ENCODE measurements at places on chromosomes 2 and 18.

GRCh38 chr2:147844697-147845410 is at the start of gene ACVR2A:
Gene ACVR2A (plus strand): TSS chr2:147845029. CDS start chr2:147845153, 124 bp downstream.
- DNase-seq = no peak

DNA sequence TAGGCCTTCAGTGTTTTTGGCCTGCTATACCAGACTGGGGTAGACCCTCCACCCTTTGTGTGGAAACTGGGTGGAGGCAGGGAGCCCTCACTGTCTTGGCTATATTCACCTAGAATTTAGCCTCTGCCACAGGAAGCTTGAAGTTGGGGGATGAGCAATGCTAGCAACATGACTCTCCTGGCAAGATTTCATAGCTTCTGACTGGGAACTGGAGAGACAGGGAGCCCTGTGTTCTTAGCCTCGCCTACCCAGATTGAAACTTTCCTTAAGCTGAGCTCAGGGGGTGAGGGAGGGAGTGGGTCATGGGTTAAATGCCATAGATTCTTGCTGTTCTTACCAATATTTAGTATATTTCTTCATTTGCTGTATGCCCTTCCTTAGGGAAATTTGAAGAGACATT is 46.8 kb upstream of the FAM98A start:
- no peak for DNase-seq

- DNase-seq = no peak
Measured at GRCh38 chr2:23516520-23517256, 131.7 kb downstream of the KLHL29 start.

DNA sequence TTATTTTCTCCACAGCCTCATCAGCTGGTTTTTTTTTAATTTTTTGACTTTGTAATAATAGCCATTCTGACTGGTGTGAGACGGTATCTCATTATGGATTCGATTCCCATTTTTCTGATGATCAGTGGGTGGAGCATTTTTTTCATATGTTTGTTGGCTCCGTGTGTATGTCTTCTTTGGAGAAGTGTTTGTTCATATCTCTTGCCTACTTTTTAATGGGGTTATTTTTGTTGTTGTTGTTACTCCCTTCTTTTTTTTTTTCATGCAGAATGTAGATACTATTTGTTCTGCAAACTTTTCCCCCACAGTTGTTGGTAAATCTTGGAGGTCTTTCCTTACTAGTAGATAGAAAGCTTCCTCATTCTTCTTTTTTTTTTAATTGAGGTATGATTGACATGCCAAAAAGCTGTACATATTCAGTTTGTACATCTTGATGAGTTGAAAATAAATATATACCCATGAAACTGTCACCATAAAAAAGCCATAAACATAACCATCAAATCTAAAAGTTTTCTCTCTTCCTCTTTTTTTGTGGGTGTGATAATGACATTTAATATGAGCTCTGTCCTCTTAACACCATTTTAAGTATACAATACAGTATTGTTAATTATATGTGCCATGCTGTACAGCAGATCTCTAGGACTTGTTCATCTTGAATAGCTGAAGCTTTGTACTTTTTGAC is 21.8 kb upstream of the NT5DC4 start:
- no peak for DNase-seq

GRCh38 chr2:86661333-86661732 is 37.7 kb upstream of the RNF103 start:
- DNase-seq = no peak

DNA sequence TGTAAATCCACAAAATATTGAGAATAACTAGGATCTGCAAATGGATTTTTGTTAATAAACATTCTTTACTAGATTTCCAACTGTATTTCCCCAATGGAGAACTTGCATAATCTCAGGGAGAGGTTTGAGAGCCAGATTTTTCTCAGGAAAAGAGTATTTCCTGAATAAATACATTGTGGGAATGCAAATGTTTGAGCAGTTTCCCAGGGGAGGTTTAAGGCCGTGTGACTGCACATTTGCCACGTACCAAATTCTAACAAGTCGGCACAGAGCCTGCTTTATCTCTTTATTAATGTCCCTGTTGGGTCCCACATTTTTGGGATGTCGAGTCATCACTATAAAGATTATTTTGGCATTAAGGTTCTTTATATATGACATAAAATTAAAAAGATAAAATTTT is 27.0 kb downstream of the TFPI start:
- no peak for DNase-seq

DNA sequence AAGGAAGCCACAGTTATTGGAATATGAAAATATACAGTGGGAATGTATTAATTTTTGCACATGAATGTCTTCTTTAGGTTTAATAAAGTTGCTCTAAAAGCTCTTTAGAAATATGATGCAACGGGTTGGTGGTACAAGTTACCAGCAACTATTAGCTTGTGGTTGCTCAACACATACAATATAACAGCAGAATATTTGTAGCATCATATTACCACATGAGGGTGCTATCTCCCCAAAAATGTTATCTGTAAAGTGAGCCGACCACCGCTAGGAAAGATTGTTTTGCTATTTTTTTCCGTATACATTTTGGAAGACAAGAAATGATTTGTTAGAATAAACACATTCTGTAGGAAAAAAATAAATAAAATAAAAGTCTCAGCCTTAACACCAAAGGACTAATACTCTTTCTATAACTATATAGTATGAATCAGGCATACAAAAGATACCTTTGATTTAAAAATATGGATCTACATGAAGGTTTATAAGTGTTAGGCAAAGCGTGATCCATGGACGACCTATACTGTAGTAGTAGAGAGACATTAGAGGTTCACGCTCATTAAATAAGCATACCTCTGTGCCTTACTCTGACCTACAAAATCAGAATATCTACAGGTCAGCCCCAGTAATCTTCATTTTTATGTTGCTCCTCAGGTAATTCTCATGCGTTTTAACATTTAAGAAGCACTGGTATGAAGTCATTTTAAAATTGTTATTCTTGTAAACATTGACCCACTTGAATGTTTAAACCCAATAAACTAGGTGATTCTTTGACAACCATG is 1110.6 kb upstream of the ACVR2A start:
- no peak for DNase-seq

DNA sequence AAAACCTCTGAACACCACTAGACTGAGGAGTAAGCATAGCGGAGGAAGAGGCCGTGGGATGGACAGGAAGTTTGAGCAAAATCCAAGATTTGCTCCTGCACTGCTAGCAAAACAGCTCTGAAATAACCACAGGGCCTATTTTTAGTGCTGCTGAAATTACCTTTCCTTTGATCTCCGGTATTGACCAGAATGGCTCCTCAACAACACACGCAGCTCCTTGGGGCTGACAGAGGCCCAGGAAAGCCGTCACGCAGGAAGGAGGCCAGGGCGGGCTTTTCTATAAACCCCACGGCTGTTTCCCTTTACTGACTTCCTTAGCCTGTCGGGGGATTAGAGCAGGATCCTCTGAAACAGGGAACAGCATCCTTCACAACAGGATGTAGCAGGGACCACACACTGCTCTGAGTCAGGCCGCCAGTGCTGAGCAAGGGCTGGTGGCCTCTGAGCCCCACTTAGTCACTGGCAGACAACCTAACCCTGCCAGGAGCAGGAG is 80.8 kb upstream of the LCLAT1 start:
- peak; percentile 5 for DNase-seq
